ENCODE measurements at places on chromosomes 5 and 9.

GRCh38 chr5:53256746-53257145 lies 147.2 kb upstream of the MOCS2 start:
- no peak for DNase-seq

DNA sequence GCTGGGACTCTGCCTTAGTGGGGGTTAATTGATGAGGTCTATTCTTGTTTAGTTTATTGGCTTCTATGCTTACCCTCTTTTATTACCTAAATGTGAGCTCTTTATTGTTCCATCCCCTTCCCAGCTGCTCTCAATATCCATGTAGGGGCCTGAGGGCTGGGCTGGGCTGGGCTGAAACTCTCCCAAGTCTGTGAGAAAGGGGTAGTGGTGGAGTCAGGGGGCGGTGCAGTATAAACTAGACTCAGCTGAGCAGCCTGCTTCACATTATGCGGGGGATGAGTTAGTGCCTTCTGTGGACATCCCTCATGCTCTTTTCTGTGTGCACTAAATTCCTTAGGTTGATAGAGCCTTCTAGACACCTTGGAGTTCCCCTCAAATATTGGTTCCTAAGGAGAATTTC lies 451.8 kb upstream of the PTGER4 start:
- no peak for DNase-seq

- DNase-seq: no peak
Observed at GRCh38 chr5:68071736-68072135, 143.8 kb upstream of the PIK3R1 start.

DNA sequence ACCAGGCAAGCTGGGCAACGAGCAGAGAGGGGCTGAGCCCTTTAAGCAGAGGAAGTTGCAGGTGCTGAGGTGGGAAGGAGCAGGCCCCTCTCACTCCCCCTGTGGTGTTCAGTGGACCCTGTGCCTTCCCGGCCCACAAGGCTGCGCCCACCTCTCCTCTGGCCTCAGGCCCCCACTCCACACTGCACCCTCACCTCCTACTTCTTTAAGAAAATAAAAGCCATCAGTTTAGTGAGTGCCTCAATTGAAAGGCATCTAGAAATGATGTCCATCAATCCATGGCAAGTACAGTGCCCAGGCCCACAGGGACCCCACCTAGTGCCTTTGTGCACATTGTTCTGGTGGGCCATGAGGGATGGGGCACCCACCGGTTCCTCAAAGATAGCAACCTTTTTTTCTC lies 158.0 kb downstream of the PAX5 start:
- no peak for DNase-seq

DNA sequence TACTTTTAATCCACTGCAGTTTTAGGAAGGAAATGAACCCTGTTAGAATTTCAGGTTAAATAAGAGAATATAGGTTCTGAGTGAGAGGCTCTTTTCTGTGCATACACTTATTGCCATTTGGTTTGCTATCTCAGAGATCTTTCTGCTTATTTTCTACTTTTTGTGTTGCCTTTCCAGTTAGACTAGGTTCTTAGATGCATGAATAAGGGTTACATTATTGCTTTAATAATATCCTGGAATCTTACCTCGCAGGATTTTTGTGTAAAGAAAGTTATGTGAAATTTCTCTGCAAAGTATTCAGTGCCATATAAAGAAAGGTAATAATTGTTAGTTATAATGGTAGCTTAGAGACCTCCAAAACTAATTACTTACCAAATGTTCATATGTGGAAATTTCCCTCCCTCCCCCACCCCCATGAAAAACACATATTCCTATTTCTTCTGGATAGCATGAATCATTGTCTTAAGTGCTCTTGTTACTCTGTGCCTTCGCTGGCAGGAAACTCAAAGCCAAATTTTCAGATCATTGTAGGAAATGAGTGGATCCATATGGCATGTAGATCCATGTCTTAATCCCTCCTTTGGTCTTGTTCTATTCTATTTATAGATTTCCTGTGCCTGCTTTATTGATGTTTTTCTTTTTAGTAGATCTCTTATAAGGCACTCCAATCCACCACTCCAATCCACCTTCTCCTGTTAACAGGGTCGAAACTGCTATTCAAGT lies 2.7 kb upstream of the APBA1 start:
- DNase-seq: no peak

GRCh38 chr9:22241024-22241423 lies 205.6 kb upstream of the DMRTA1 start:
- no peak for DNase-seq

DNA sequence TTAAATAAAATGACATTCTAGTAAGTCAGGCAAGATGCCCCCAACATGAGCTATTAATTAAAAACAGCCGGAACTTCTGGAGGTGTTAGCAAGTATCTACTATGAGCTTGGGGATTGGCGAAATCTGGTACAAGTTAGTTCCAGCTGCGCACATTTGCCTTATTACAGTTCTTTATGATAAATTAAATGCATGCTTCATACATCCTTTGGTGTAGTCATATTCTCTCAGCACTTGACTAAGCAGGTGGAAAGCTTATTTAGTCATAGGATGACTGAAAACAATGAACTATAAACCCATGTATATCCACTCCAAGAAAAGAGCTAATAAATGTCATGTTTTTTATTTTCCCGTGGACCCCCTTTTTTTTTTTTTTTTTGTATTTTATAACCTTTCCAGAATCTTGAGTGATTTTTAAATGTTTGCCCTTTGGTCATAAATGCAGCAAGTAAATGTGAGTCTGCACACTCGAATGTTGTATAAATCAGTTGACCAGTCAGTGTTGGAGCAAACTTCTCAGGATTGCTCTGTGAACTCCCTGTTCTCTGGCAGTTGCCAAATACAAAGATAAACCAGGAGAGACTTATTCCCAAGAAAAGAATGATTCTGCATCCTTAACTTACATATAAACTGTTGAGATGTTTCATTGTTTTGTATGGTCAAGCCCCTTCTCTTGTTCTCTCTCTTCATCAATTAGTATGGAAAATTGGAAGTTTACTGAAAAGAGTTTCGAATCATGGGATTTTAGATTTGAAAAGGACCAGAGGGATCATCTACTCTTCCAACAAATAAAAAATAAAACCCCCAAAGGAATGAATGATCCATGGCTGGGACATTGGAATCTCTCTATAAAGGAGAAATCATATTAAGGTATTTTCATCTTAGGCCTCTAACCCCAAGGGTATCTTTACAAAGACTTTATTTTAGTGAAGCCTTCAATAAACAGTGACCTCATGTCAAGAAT lies 38.3 kb downstream of the PIK3R1 start:
- no peak for DNase-seq

GRCh38 chr5:161442471-161442870 lies 104.1 kb downstream of the GABRB2 start:
- no peak for DNase-seq

- peak; percentile 75 for DNase-seq
Observed at GRCh38 chr5:114360816-114361723, 800 bp upstream of the KCNN2 start.

DNA sequence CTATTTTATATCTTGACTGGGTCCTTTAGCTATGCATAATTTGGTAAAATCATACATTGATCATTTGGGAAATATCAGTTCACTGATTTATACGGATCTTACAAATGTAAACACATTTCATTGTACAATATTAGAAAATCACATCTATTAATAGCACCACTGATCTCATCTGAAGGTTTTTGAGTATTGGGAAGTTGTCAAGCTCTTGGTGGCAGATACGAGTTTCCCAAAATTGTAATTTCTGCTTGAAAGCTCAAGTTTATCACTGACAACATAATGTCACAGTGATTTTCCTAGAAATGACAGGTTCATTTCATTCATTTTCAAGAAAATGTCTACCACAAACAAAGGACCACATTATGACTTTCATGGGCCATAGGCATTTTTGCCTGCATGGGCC lies 3.0 kb upstream of the MACROH2A1 start:
- no peak for DNase-seq

DNA sequence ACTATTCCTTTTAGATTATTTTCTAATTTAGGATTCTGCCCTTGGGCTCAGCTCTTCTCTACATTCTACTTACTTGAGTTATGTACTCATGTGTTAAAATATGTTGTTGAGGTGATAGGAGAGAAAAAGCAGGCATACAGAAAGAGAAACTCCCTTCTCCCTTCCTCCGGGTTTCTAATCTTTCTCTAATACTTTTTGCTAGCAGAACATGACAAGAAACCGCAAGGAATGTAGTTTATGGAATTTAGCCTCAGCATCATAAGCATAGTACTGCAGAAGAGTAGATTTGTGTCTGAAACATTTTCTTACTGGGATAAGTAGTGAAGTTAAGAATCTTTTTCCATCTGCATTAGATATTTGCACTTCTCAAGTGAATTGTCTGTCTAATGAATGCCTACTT lies 139.5 kb upstream of the CYLC2 start:
- DNase-seq: no peak

GRCh38 chr9:113646491-113646890 lies 183.0 kb downstream of the RGS3 start:
- DNase-seq: peak; percentile 23

DNA sequence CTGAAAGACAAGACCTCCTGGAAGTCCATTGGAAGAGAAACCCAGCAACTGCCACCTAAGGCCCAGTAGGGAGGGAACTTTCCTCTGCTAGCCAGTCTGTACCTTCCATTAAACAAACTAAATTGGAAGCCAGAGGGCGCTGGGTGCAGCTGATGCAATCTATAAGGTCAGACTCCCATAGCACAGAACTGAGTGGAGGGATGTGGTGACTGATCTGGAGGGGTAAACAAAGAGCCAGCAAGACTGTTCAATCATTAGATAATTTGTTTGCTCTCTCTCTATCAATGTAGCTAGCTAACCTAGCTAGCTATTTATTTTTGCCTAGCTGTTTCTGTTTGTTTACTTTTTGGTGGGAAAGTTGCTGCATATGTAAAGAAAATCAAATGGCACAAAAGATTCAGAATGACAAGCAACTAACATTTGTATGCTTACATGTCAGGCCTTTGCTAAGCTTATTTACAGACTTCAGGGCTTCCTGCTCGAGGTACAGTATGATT lies 291.8 kb upstream of the DAB2 start:
- no peak for DNase-seq

- no peak for DNase-seq
Observed at GRCh38 chr9:11546231-11546630, 933.4 kb upstream of the PTPRD start.

- no peak for DNase-seq
Observed at GRCh38 chr9:123091459-123091858, 58.0 kb downstream of the GPR21 start.

DNA sequence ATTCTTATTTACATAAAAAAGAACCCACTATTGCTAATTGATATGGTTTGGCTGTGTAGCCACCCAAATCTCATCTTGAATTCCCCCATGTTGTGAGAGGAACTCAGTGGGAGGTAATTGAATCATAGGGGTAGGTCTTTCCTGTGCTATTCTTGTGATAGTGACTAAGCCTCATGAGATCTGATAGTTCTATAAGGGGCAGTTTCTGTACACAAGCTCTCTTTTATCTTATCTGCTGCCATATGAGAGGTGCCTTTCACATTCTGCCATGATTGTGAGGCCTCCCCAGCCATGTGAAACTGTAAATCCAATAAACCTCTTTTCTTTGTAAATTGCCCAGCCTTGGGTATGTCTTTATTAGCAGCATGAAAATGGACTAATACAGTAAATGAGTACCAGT lies 58.2 kb upstream of the PRR16 start:
- no peak for DNase-seq

GRCh38 chr9:129567842-129568559 lies 52.9 kb downstream of the C9orf50 start:
- DNase-seq: no peak

DNA sequence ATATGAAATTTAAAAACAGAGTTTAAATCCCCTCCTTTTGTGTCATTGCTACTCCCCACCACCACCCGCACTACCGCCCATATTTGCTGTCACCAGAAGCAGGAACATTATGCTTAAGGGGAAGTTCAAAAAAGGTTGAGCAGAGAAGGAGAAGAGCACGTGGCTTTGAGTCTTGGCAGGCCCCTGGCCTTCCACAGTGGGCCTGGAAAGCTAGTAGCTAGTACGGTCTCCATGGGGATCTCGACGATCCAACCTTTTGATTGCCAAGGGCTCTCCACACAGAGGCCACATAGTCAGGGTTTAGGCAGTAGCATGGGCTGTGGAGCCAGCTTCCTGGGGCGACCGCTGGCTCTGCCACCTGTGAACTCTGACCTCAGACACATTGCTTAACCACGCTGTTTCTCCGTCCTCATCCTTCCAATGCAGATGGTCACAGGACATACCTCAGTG lies 90.1 kb downstream of the GOLPH3 start:
- no peak for DNase-seq

GRCh38 chr5:174320051-174320450 lies 274.5 kb downstream of the NSG2 start:
- DNase-seq: no peak

DNA sequence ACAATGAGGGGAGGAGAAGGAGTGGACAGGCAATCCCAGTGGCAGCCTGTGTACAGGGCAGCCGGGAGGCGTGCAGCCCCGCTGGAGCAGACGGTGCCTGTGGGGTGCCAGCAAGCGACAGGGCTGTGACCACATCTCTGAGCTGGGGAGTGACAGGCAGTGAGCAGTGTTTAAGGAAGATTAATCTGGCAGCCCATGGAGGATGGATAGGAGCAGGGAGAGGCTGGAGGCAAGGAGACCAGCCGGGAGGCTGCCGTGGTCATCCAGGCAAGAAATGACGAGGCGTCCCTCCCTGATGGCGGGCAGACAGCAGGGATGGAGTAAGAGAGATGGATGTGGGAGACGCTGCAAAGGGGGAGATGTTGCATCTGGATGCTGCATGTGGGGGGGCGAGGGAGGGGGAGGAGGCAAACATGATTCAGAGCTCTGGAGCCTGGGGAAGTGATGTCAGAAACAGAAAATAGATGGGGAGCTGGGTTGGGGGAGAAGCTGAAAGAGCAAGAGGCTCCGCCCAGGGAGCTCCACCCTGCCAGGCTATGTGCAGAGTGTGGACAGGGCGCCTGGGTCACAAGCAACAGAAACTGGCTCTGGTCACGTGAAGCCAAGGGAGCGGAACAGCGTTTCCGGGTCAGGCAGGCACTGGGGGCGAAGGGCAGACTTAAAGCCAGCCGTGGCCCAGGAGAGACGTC lies 12.6 kb downstream of the UNC5A start:
- DNase-seq: no peak

- no peak for DNase-seq
Observed at GRCh38 chr5:139148306-139148705, 49.9 kb downstream of the SIL1 start.

GRCh38 chr9:6144947-6145346 lies 70.7 kb upstream of the IL33 start:
- no peak for DNase-seq
